Progenitor cell of endocrine pancreas (in vitro differentiated cells): ENCODE measurements at places on chromosomes 16 and 17. TPM values are rescaled to one million over a fixed set of nuclear protein-coding genes. Genes with fewer than 3 reads are reported as not detected.

Gene CAMKK1
- 3.3 and 3.6 TPM in 2 replicates for total RNA-seq

Gene HGS
- total RNA-seq: 127 and 141 TPM in 2 replicates

DNA sequence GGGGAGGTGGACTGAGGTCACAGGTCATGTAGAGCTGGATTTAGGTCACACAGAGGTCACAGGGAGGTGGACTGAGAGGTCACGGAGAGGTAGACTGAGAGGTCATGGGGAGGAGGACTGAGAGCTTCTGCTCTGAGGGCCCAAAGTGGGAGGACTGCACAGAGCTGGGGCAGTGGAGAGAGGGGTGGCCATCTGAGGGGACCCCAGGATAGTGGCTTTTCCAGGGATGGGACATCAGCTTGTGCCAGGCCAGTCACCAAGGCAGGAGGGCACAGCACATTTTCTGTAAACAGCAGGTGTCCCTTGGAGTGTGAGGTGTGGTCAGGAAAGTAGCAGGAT lies 26.1 kb upstream of the JPT2 start:
- H3K4me3 ChIP-seq: no peak overlapping the region
- peaks cover 27% of the 10 kb centered on the region for H3K36me3 ChIP-seq
- no peak overlapping the region for H3K27ac ChIP-seq
- no peaks in the 10 kb centered on the region for H3K27me3 ChIP-seq
- no peak for DNase-seq
- no peaks in the 10 kb centered on the region for H3K4me1 ChIP-seq

GRCh38 chr17:2803386-2803785 lies 7.1 kb downstream of the RAP1GAP2 start:
- DNase-seq: no peak
- H3K27me3 ChIP-seq: peaks cover 8% of the 10 kb centered on the region
- H3K27ac ChIP-seq: no peak overlapping the region
- no peak overlapping the region for H3K4me3 ChIP-seq
- peaks cover 4% of the 10 kb centered on the region for H3K4me1 ChIP-seq
- no peaks in the 10 kb centered on the region for H3K36me3 ChIP-seq

- no peaks in the 10 kb centered on the region for H3K4me1 ChIP-seq
- no peak overlapping the region for H3K4me3 ChIP-seq
- no peak overlapping the region for H3K27ac ChIP-seq
- no peaks in the 10 kb centered on the region for H3K27me3 ChIP-seq
- H3K36me3 ChIP-seq: peaks cover 38% of the 10 kb centered on the region
- no peak for DNase-seq
Observed at GRCh38 chr16:70269471-70269870, 17.7 kb upstream of the EXOSC6 start.

- peaks cover 35% of the 10 kb centered on the region for H3K4me1 ChIP-seq
- DNase-seq: no peak
- H3K27me3 ChIP-seq: peaks cover 4% of the 10 kb centered on the region
- peaks cover 11% of the 10 kb centered on the region for H3K36me3 ChIP-seq
- no peak overlapping the region for H3K4me3 ChIP-seq
Observed at GRCh38 chr17:72587156-72587555, 466.3 kb downstream of the SOX9 start.

GRCh38 chr16:13463619-13464018 lies 456.3 kb upstream of the ERCC4 start:
- no peaks in the 10 kb centered on the region for H3K4me1 ChIP-seq
- H3K27me3 ChIP-seq: peaks cover 3% of the 10 kb centered on the region
- H3K27ac ChIP-seq: no peak overlapping the region
- no peak for DNase-seq
- H3K36me3 ChIP-seq: no peaks in the 10 kb centered on the region

GRCh38 chr17:36933512-36934143 lies 3.6 kb upstream of the LHX1 start:
- no peak overlapping the region for H3K27ac ChIP-seq
- DNase-seq: no peak
- H3K36me3 ChIP-seq: no peaks in the 10 kb centered on the region
- H3K27me3 ChIP-seq: peaks cover 96% of the 10 kb centered on the region
- no peak overlapping the region for H3K4me3 ChIP-seq

DNA sequence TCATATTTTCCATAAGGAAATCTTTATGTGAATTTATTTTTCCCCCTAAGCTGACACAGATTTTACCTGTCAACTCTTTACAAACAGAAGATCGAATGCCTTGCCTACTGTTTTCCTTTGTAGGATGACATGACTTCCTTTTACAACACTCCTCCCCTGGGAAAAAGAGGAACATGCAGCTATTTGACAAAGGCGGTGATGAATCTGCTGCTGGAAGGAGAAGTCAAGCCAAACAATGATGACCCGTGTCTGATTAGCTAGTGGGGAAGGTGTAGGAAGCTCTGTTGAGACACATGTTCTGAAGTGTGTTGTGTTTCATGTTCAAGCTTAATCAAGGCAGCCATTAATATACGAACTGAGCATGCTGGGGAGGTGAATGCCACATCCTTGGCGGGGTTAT lies 238.0 kb downstream of the PHKB start:
- H3K4me1 ChIP-seq: peaks cover 2% of the 10 kb centered on the region
- no peak overlapping the region for H3K4me3 ChIP-seq

GRCh38 chr17:79609673-79610645 lies 892 bp downstream of the RBFOX3 start:
- H3K27me3 ChIP-seq: peaks cover 73% of the 10 kb centered on the region
- H3K4me1 ChIP-seq: no peaks in the 10 kb centered on the region
- H3K27ac ChIP-seq: no peak overlapping the region
- H3K4me3 ChIP-seq: no peak overlapping the region
- no peak for DNase-seq
- no peaks in the 10 kb centered on the region for H3K36me3 ChIP-seq

Gene NLGN2
- 30.3 and 34.4 TPM in 2 replicates for total RNA-seq

- DNase-seq: no peak
- no peaks in the 10 kb centered on the region for H3K36me3 ChIP-seq
- no peak overlapping the region for H3K27ac ChIP-seq
- H3K27me3 ChIP-seq: peaks cover 31% of the 10 kb centered on the region
Observed at GRCh38 chr16:7644811-7645210, 312.2 kb downstream of the RBFOX1 start.

DNA sequence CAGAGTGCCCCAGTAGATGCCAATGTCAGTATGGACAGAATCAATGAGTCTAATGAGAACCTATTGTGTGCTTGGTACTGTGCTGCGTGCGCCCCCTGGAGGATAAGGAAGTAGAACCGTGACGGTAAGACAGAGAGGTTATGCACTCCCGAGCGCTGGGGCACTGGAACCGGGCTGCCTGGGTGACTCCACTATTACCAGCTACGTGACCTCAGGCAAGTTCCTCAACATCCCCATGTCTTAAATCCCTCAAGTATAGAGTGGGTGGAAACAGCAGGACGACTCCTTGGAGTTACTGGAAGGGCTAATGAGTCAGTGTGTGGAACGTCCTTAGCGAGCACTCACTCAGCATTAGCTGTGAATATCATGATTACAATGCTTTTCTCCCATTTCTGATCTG lies 16.2 kb downstream of the CHST4 start:
- peaks cover 2% of the 10 kb centered on the region for H3K36me3 ChIP-seq
- no peak overlapping the region for H3K4me3 ChIP-seq
- peak; percentile 18 for DNase-seq
- H3K27me3 ChIP-seq: no peaks in the 10 kb centered on the region
- no peaks in the 10 kb centered on the region for H3K4me1 ChIP-seq

Gene CBX2
- 106 and 111 TPM in 2 replicates for total RNA-seq

DNA sequence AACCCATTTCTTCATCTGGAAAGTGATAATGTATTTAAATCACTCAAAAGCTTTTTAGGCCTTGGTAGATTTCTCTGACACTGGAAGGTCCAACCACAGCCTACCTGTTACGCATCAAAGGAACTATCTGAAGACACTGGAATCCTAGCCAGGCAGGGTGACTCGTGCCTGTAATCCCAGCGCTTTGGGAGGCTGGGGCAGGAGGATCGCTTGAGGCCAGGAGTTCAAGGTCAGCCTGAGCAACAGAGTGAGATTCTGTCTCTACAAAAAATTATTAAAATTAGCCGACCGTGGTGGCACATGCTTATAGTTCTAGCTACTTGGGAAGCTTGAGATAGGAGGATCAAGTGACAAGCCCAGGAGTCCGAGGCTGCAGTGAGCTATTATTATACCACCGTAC lies 18.4 kb upstream of the G6PC1 start:
- H3K27ac ChIP-seq: no peak overlapping the region
- no peaks in the 10 kb centered on the region for H3K36me3 ChIP-seq
- H3K4me3 ChIP-seq: no peak overlapping the region
- H3K27me3 ChIP-seq: peaks cover 27% of the 10 kb centered on the region
- DNase-seq: no peak

DNA sequence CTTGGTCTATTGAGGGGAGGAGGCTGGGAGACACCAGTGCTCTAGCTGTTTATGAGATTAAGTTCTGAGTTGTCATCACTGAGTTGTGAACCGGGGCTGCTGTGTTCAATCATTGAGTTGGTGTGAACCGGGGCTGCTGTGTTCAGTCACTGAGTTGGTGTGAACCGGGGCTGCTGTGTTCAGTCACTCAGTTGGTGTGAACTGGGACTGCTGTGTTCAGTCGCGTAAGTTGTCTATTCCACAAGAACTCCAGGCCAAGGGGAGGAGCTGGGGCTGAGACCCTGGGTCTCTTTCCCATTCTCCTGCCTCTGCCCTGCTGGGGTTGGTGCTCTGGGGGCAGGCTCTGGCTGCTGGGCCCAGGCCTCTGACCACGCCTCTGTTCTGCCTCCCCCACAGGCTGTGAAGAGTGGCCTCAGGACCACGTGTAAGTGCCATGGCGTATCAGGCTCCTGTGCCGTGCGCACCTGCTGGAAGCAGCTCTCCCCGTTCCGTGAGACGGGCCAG lies 24.5 kb downstream of the WNT9B start:
- H3K27me3 ChIP-seq: peaks cover 20% of the 10 kb centered on the region
- no peaks in the 10 kb centered on the region for H3K36me3 ChIP-seq
- DNase-seq: no peak

DNA sequence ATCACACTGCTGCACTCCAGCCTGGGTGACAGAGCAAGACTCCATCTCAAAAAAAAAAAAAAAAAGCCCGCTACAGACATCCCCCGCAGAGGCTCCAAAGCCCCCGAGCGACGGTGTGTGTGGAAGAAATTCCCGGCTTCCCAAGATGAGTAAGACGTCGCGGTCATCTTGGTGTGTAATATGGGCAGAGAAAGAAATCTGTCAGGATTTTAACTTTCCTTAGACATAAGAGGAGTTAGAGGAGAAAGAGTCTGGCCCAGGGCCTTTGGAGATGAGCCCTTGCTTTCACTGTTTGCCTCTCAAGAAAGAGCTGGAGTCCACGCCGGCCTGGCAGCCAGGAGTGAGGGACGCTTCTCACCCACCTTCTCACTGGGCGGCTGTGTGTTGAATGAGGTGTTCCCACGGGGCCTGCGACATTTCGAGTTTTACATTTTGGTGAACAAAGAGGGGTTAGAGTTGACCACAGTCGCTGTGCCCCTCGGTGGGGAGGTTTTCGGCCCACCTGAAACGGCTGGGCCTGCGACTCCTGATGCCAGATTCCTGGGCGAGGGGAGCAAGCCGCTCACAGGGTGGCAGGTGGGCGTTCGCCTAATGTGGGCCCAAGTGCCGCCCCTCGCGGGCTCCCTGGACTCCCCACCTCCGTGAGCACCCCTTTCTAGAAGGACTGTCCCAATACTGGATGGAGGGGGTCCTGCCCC lies 17.9 kb downstream of the C1QTNF1 start:
- no peaks in the 10 kb centered on the region for H3K4me1 ChIP-seq
- no peaks in the 10 kb centered on the region for H3K36me3 ChIP-seq
- no peak overlapping the region for H3K4me3 ChIP-seq
- no peak overlapping the region for H3K27ac ChIP-seq

GRCh38 chr17:65099941-65100315 lies 37.2 kb upstream of the RGS9 start:
- no peaks in the 10 kb centered on the region for H3K36me3 ChIP-seq
- H3K4me1 ChIP-seq: peaks cover under 1% of the 10 kb centered on the region
- peak overlapping the region; percentile 55 for H3K4me3 ChIP-seq
- H3K27me3 ChIP-seq: peaks cover 7% of the 10 kb centered on the region

GRCh38 chr17:82978765-82979349 lies 100.6 kb upstream of the METRNL start:
- H3K4me1 ChIP-seq: peaks cover 5% of the 10 kb centered on the region
- DNase-seq: no peak
- peaks cover 4% of the 10 kb centered on the region for H3K36me3 ChIP-seq
- H3K4me3 ChIP-seq: no peak overlapping the region
- H3K27me3 ChIP-seq: no peaks in the 10 kb centered on the region

Gene IGF2BP1
- total RNA-seq: 298 and 326 TPM in 2 replicates

DNA sequence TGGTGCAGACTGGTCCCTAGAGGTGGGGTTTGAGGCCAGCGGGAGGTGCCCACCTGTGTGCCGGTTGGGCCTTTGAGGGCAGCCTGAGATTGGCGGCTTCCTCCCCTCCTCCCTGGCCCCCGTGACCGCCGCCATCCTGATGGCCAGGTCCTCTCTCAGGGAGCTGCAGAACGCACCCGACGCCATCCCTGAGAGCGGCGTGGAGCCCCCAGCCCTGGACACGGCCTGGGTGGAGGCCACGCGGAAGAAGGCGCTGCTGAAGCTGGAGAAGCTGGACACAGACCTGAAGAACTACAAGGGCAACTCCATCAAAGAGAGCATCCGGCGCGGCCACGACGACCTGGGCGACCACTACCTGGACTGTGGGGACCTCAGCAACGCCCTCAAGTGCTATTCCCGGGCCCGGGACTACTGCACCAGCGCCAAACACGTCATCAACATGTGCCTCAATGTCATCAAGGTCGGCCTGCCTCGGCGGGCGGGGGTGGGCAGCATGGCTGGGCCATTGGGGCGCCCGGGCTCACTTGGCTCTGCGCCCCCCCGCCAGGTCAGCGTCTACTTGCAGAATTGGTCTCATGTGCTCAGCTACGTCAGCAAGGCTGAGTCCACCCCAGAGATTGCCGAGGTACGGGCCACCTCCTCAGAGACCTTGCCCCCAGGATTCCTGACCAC lies 2.8 kb downstream of the GPS1 start:
- no peaks in the 10 kb centered on the region for H3K27me3 ChIP-seq
- H3K4me3 ChIP-seq: no peak overlapping the region
- no peaks in the 10 kb centered on the region for H3K36me3 ChIP-seq
- peaks cover 9% of the 10 kb centered on the region for H3K4me1 ChIP-seq
- no peak overlapping the region for H3K27ac ChIP-seq

DNA sequence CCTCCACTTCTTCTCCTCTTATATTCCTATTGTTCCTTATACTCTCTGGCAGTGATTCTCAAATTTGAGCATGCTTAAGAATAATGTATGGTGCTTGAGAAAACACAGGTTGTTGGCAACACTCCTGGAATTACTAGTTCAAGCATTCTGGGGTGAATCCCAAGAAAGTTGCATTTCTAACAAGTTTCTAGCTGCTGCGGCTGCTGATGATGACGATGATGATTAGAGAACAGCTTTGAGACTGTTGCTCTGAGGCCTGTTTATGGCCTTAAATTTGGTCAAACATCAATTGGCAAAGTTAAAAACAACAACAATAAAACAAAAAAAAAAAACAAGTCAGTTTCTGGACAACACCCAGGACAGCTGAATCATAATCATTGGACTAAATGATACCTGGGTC lies 961.9 kb downstream of the CDH11 start:
- no peak overlapping the region for H3K27ac ChIP-seq
- no peaks in the 10 kb centered on the region for H3K36me3 ChIP-seq

Gene EPX
- total RNA-seq: not detected in 2 replicates

Gene MYLK3
- total RNA-seq: 0.75 and 0.77 TPM in 2 replicates

DNA sequence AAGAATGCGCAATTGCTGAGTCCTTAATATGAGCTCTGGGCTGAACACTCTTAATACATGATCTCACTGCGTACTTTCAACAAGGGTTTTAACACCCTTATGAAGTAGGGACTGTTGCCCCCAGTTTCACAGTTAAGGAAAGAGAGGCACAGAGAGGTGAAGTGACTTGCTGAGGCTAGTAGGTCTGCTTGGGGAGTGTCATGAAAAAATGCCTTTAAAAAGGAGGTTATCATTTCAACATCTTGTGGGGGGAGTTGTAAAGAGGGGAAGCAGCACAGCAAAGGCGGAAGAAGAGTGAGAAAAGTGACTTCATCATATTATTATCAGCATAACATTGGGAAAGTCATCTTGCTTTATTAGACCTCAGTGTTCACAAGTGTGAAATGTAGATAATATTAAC lies 2.1 kb downstream of the CCL4L2 start:
- no peaks in the 10 kb centered on the region for H3K4me1 ChIP-seq
- peaks cover 31% of the 10 kb centered on the region for H3K27me3 ChIP-seq
- no peaks in the 10 kb centered on the region for H3K36me3 ChIP-seq
- no peak for DNase-seq
- no peak overlapping the region for H3K27ac ChIP-seq
